ENCODE measurements at places on chromosomes 1 and 21.

GRCh38 chr1:15320267-15320666 is 73.2 kb downstream of the FHAD1 start:
- DNase-seq: no peak

GRCh38 chr21:34126269-34126668 is 52.9 kb downstream of the MRPS6 start:
- DNase-seq: peak; percentile 59

- DNase-seq: no peak
Measured at GRCh38 chr1:235940285-235940684, 73.6 kb upstream of the LYST start.

DNA sequence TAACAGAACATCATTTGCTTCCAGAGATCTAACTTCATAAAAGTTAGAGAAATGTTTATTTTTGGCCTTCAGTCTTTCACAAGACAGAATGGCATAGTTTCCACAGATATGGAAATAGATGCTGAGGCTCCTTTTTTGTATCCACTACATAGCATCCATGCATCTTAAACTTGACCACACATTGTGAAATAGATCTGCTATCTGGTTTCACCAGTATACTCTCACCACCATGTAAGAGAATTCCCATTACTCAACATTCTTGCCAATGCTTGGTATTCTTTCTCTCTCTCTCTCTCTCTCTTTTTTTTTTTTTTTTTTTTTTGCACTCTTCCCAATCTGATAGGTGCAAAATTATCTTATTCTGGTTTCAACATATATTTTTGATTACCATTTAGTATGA is 52.1 kb upstream of the PRMT6 start:
- DNase-seq: no peak

DNA sequence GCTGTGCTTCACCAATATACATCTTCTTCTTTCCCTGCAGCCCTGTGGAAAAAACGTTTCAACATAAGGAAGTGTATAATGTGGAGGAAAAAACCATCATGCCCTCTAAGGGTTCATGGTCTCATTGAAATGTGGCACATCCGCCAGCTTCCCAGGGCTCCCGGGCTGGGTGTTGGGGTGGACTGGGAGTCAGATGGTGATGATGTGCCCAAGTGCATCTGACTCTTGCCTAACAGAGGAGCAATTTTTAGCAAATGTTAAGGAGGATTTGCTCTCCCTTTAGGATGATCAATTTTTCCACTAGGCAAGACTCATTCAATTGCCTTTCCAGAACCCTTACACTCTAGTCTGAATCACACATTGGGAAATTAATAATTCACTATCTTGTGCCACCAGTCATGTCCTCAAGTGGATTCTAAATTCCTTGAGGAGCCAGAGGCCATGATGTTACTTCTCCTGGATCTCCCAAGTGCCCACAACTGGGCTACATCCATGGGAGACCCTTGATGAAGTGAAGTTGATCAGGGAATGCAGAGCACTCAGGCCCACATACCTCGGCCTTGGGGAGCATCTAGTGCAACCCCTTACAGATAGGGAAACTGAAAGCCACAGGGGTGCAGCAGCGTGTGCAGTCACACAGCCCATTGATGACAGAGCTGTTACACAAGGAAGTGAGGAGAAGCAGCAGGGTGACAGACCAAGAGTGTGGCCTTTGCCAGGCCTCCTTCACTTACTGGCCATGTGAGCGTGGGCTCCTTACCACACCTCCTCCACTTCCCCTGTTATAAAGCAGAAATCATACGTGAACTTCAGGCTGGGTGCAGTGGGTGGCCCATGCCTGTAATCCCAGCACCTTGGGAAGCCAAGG is 100.0 kb upstream of the SLC44A3 start:
- DNase-seq: no peak

DNA sequence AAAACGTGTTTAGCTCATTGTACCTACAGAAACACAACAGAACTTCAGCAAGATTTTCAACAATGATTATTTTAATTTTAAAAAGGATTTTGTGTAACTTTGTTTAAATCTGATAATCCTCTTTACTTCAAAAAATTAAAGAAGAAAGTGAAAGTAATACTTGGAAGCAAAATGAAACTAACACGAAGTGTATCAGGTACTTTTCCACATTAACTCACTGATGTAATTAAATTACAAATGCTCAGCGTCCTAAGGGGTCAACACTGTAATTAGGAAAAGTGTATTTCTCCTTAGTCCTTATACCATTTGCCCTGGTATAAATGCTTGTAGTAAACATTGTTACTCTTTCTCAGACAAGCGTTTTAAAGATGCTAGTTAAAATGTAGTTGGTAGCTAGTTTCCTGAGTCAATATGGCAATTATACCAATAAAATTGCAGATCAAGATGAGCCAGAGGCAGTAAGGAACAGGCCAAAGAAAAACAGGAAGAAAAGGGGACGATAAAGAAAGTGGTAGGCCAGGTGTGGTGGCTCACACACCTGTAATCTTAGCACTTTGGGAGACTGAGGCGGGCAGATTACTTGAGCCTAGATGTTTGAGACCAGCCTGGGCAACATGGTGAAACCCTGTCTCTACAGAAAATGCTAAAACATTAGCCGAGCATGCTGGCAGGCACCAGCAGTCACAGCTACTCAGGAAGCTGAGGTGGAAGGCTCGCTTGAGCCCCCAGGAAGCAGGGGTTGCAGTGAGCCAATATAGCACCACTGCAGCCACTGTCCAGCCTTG is 553.0 kb downstream of the SMYD3 start:
- no peak for DNase-seq

GRCh38 chr1:188363943-188364342 is 1535.2 kb downstream of the PLA2G4A start:
- no peak for DNase-seq

DNA sequence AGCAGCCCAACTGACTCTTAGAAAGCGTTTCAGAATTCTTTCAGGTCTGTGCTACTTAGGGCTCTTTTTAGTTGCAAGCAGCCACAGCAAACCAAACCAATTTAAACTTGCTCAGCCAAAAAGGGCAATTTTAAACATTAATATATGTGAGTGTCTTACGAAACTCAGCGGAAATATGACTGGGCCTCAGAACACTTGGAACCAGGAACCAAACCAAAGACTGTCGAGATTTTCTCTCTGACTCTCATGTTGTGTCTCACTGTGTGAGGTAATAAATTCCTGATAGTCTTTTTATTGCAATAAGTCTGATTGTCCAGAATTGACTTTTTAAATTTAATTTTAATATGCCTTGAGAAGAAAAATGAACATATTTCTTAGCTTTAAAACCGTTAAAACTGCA is 122.3 kb downstream of the SYF2 start:
- no peak for DNase-seq

- DNase-seq: no peak
Measured at GRCh38 chr1:151760597-151761385, 2.5 kb downstream of the MRPL9 start.

- DNase-seq: no peak
Measured at GRCh38 chr1:178137238-178137637, 43.3 kb downstream of the RASAL2 start.

- no peak for DNase-seq
Measured at GRCh38 chr1:179777731-179778130, 34.6 kb downstream of the FAM163A start.

DNA sequence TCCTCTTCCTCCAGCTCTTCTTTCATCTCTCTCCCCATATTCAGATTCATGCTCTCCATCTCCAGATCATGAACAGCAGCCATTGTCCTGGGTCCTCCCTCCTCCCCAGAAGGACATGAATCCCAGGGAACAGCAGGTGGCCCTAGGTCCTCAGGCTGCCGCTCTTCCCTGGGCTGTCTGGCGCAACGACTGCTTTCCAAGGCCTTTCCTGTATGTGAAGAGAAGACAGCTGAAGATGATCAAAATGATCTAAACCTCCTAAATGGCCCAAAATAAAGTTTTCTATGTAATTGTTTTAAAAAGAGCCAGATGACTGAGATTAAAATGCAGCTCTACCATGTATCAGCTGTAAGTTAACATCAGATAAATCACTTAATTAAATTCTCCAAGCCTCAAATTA is 22.5 kb downstream of the RHBDL2 start:
- DNase-seq: no peak

GRCh38 chr1:221022331-221022730 is 143.1 kb downstream of the HLX start:
- no peak for DNase-seq
